ENCODE measurements at places on chromosomes 12 and 14. TPM values are rescaled to one million over a fixed set of nuclear protein-coding genes. Genes with fewer than 3 reads are reported as not detected.

DIABLO gene
- 64.2 TPM for total RNA-seq

B4GALNT3 gene
- total RNA-seq = 3.1 TPM

PAPOLA gene
- total RNA-seq = 184 TPM

HEATR5A gene
- total RNA-seq = 12.7 TPM

WASHC4 gene
- 34.3 TPM for total RNA-seq

STRAP gene
- 179 TPM for total RNA-seq

CPSF6 gene
- total RNA-seq = 114 TPM

ACOT6 gene
- not detected for total RNA-seq

MYG1 gene
- total RNA-seq = 81.1 TPM

BATF gene
- total RNA-seq = 165 TPM

CFAP54 gene
- total RNA-seq = 0.66 TPM

AHNAK2 gene
- 0.04 TPM for total RNA-seq

CBLN3 gene
- 7.4 TPM for total RNA-seq

KRT2 gene
- not detected for total RNA-seq

CCDC177 gene
- not detected for total RNA-seq

LRIG3 gene
- total RNA-seq = 0.22 TPM

FSCB gene
- total RNA-seq = not detected

PTGDR gene
- total RNA-seq = 1.4 TPM

AQP2 gene
- not detected for total RNA-seq
